NB4 (cell line): ENCODE measurements at places on chromosomes 5 and 9.

GRCh38 chr9:16352791-16353401, 517.6 kb downstream of the BNC2 start:
- DNase-seq, result no peak

DNA sequence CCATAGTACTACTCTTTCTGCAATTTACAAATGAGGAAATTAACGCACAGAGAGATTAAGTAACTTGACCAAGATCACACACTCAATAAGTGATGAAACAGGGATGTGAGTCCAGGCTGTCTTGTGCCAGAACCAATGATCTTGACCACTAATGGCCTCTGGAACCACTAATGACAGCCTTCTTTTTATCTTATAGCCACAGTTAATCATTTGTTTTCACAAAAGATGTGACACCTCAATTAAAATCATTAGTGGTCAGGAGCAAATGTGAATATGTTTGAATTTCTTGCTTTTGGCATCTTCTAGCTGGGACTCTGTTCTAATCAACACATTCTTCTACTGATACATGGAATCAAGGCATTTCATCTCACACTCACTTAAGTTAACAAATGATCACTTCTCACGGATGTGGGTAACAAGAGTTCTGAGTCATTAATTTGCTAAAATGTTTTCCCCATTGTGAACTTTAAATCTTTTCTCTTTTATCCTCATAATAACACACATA, 102.7 kb upstream of the CD180 start:
- DNase-seq, result no peak

GRCh38 chr9:34227445-34227844, 48.6 kb downstream of the UBAP1 start:
- DNase-seq, result no peak

DNA sequence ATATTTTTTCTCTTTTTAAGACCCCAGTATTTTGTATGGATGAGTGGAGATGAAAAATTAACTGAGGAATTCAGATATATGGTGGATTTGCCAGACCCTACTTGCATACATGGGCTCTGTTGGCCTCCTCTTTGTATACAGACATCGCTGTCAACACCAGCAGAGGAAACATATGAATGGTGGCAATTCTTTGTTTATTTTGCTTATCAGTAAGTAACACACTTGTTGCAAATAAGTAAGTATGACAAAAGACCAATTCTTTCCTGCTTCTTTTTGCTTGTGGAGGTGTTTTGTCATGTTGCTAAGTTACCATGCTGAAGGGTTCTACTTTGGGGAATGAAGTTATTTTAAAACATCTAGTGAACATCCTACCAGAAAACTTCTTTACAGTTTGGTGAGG, 298.2 kb downstream of the KIF4B start:
- DNase-seq, result no peak

GRCh38 chr9:4678679-4679267, 596 bp upstream of the CDC37L1 start:
- peak; percentile 78 for DNase-seq

DNA sequence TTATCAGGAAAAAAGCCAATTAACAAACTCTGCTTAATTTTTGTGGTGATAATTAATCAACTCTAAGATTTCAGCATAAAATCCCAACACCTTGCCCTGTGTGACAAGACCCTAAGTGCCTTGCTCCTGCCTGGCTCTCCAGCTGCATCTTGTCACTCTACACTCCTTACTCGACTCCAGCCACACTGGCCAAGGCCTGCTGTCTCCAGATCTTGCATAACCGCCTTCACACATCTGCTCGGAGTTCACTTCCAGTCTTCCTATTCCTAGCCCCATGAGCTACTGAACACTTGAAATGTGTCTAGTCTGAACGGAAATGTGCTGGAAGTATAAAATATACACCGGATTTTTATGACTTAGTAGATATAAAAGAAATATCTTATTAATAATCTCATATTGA, 259.6 kb downstream of the EPB41L4A start:
- DNase-seq, result peak; percentile 10
